ENCODE measurements at places on chromosomes 13 and 19. TPM values are rescaled to one million over a fixed set of nuclear protein-coding genes. Genes with fewer than 3 reads are reported as not detected.

DNA sequence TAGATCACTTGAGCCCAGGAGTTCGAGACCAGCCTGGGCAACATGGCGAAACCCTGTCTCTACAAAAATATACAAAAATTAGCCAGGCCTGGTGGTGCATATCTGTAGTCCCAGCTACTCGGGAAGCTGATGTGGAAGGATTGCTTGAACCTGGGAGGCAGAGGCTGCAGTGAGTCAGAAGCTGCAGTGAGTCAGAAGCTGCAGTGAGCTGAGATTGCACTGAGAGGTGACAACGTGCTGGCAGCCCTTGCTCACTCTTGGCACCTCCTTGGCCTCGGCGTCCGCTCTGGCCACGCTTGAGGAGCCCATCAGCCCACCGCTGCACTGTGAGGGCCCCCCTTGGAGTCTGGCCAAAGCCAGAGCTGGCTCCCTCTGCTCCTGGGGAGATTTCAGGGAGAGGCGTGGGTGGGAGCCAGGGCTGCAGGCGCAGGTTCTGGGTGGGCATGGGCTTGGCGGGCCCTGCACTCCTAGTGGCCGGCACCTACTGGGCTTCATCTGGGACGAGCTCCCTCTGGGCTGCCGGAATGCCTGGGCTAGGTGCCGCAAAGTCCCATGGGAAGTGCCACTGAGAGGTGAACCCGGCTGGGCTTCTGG lies 39.5 kb upstream of the RPL21 start:
- no peaks in the 10 kb centered on the region for H3K27me3 ChIP-seq
- H3K4me3 ChIP-seq, result no peak overlapping the region
- no peak overlapping the region for H3K27ac ChIP-seq
- no peak for DNase-seq
- no peaks in the 10 kb centered on the region for H3K36me3 ChIP-seq
- no peaks in the 10 kb centered on the region for H3K4me1 ChIP-seq

The FUT6 gene
- total RNA-seq, result 0.62 TPM

The ZNF837 gene
- total RNA-seq, result 15.7 TPM

GRCh38 chr19:8158411-8159074 lies 9.2 kb upstream of the FBN3 start:
- DNase-seq, result peak; percentile 68
- H3K27ac ChIP-seq, result no peak overlapping the region
- H3K4me3 ChIP-seq, result no peak overlapping the region
- peaks cover 4% of the 10 kb centered on the region for H3K4me1 ChIP-seq
- H3K27me3 ChIP-seq, result no peaks in the 10 kb centered on the region
- H3K36me3 ChIP-seq, result no peaks in the 10 kb centered on the region

The VSTM2B gene
- not detected for total RNA-seq

GRCh38 chr13:57491318-57491717 lies 140.2 kb upstream of the PCDH17 start:
- H3K27me3 ChIP-seq, result no peaks in the 10 kb centered on the region
- no peaks in the 10 kb centered on the region for H3K4me1 ChIP-seq
- H3K36me3 ChIP-seq, result no peaks in the 10 kb centered on the region
- no peak overlapping the region for H3K27ac ChIP-seq
- H3K4me3 ChIP-seq, result no peak overlapping the region

DNA sequence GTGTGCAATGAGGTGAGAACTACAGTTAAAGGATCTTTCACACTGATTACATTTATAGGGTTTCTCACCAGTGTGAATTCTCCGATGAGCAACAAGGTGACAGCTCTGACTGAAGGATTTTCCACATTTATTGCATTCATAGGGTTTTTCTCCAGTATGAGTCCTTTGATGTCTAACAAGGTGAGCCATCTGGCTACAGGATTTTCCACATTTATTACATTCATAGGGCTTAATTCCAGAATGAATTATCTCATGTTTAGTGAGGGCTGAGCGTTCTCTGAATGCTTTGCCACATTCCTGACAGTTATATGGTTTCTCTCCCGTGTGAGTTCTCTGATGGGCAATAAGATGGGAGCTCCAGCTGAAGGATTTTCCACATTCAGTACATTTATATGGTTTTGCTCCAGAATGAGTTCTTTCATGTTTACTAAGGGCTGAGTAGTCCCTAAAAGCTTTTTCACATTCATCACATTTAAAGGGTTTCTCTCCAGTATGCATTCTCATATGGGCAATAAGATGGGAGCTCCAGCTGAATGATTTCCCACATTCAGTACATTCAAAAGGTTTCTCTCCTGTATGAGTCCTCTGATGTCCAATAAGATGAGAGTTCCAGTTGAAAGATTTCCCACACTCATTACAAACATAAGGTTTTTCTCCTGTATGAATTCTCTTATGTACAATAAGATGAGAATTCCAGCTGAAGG lies 4.4 kb upstream of the C19orf18 start:
- H3K4me1 ChIP-seq, result no peaks in the 10 kb centered on the region
- H3K4me3 ChIP-seq, result no peak overlapping the region
- no peak overlapping the region for H3K27ac ChIP-seq
- no peak for DNase-seq

The VSTM1 gene
- total RNA-seq, result not detected

GRCh38 chr13:18959996-18960395 lies 221.6 kb downstream of the TUBA3C start:
- H3K27me3 ChIP-seq, result no peaks in the 10 kb centered on the region
- H3K36me3 ChIP-seq, result no peaks in the 10 kb centered on the region
- H3K4me3 ChIP-seq, result no peak overlapping the region
- H3K4me1 ChIP-seq, result no peaks in the 10 kb centered on the region
- H3K27ac ChIP-seq, result no peak overlapping the region

The LILRA1 gene
- 1.7 TPM for total RNA-seq

- no peaks in the 10 kb centered on the region for H3K27me3 ChIP-seq
- no peaks in the 10 kb centered on the region for H3K36me3 ChIP-seq
- no peaks in the 10 kb centered on the region for H3K4me1 ChIP-seq
- no peak for DNase-seq
- no peak overlapping the region for H3K4me3 ChIP-seq
- no peak overlapping the region for H3K27ac ChIP-seq
Observed at GRCh38 chr13:30192320-30193093, 114.8 kb downstream of the KATNAL1 start.

- H3K4me1 ChIP-seq, result no peaks in the 10 kb centered on the region
- no peak for DNase-seq
- H3K4me3 ChIP-seq, result no peak overlapping the region
- H3K27me3 ChIP-seq, result no peaks in the 10 kb centered on the region
- H3K27ac ChIP-seq, result no peak overlapping the region
Observed at GRCh38 chr13:27663947-27664346, 42.3 kb downstream of the POLR1D start.

GRCh38 chr13:67036699-67037457 lies 193.3 kb downstream of the PCDH9 start:
- no peak for DNase-seq
- no peaks in the 10 kb centered on the region for H3K36me3 ChIP-seq
- H3K27ac ChIP-seq, result no peak overlapping the region

The F10 gene
- 48.0 TPM for total RNA-seq

DNA sequence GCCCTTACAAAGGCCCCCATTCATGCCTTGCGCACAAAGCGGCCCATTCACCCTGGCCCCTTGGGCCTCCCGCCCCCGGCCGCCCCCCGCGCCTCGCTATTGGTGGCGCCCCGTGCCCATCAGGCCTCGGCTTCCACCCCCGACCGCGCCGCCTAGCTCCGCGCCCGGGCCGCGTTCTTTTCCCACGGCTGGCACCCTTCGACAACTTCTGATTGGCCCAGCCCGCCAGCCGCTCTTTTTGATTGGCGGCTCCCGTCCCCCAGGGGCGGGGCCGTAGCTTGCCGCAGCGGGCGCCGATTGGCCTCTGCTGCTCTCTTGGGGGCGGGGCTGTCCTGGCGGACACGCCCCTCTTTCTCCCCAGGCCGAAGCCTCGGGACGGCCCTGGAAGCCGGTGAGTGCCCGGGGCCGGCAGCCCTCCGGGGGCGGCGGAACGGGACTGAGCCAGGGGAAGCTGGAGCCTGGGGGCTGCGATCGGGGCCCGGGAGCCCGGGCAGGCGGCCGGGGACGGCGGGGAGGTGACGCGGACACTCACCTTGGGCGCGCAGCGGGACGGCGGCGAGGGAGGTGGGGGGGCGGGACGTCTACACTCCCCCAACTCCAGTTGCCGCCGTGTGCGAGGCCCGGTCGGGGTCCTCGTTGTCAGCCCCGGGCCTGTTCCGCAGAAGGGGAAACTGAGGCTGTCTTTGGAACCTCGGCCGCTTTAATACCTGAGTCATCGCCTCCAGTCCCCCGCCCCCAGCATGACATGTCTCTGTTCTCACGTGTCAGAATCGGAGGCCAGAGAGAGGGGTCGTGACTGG lies at the start of gene MYH14:
MYH14 (plus strand) TSS at position 342 of the 800 bp plus-strand sequence. CDS start 6,744 bp downstream, outside the sequence.
- peak within 1 kb of the TSS; percentile 59 for H3K4me3 ChIP-seq
- H3K27ac ChIP-seq, result peak within 1 kb of the TSS; percentile 76
- no peaks in the 10 kb centered on the region for H3K27me3 ChIP-seq
- peak; percentile 97 for DNase-seq
- H3K4me1 ChIP-seq, result no peaks in the 10 kb centered on the region

GRCh38 chr13:63367522-63368198 lies 1952.0 kb upstream of the PCDH20 start:
- no peaks in the 10 kb centered on the region for H3K36me3 ChIP-seq
- H3K4me1 ChIP-seq, result no peaks in the 10 kb centered on the region
- no peak for DNase-seq

GRCh38 chr13:28047757-28048388 lies 52.5 kb downstream of the FLT3 start:
- no peak for DNase-seq
- H3K27ac ChIP-seq, result no peak overlapping the region
- no peaks in the 10 kb centered on the region for H3K4me1 ChIP-seq
- no peaks in the 10 kb centered on the region for H3K27me3 ChIP-seq
- no peak overlapping the region for H3K4me3 ChIP-seq

GRCh38 chr19:54096617-54097106 lies 3.9 kb downstream of the OSCAR start:
- H3K4me1 ChIP-seq, result no peaks in the 10 kb centered on the region
- peak overlapping the region; percentile 9 for H3K27ac ChIP-seq
- no peaks in the 10 kb centered on the region for H3K36me3 ChIP-seq
- DNase-seq, result no peak
- H3K4me3 ChIP-seq, result peak overlapping the region; percentile 10

- H3K27ac ChIP-seq, result no peak overlapping the region
- no peaks in the 10 kb centered on the region for H3K27me3 ChIP-seq
- no peaks in the 10 kb centered on the region for H3K4me1 ChIP-seq
- no peaks in the 10 kb centered on the region for H3K36me3 ChIP-seq
- H3K4me3 ChIP-seq, result no peak overlapping the region
Observed at GRCh38 chr13:87129602-87130300, 541.4 kb upstream of the SLITRK5 start.

DNA sequence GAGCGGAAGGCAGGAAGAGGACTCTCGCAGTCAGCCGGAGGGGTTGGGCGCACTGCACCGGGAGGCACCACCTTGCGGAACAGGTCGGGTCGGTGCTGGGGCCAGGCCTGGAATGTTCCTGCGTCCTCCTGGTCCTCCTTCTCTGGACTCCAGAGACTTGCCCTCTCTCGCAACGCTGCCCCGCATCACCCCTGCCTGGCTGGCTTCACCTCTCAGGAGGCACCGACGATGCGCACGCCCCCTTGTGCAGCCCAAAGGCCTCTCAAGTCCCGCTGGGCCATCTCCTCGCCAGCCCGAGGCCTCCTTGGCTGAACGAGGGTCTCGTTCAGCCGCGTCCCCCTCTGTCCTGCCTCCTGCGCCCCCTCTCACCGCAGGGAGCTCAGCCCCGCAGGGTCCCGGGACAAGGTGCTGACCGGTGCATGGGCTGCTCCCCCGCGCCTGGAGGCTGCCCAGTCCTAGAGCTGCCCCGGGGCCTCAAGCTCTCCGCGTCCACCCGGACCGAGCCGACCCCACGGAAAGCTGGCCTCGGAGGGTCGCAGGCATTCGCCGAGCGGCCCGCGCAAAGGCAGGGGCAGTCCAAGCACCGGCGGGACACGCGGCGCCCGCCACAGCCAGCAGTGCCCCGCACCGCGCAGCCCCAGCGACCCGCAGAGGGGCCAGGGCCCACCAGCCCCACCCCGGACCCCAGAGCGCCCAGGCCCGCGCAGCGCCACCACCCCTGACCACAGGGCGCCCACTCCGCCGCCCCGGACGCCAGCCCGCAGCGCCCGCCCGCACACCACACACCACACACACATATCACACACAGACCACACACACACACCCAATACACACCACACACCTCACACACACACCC lies 133.8 kb downstream of the CRYL1 start:
- H3K4me1 ChIP-seq, result no peaks in the 10 kb centered on the region
- DNase-seq, result no peak

DNA sequence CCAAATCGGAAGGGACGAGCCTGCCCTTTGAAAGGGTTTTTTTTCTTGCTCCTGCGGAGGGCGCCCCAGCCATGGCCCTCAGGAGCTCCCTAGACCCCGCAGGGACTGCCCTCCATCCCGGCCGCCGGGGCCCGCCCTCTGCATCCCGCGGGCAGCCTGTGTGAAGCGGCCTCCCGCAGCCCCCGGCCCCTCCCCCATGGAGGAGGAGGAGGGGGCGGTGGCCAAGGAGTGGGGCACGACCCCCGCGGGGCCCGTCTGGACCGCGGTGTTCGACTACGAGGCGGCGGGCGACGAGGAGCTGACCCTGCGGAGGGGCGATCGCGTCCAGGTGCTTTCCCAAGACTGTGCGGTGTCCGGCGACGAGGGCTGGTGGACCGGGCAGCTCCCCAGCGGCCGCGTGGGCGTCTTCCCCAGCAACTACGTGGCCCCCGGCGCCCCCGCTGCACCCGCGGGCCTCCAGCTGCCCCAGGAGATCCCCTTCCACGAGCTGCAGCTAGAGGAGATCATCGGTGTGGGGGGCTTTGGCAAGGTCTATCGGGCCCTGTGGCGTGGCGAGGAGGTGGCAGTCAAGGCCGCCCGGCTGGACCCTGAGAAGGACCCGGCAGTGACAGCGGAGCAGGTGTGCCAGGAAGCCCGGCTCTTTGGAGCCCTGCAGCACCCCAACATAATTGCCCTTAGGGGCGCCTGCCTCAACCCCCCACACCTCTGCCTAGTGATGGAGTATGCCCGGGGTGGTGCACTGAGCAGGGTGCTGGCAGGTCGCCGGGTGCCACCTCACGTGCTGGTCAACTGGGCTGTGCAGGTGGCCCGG lies 815 bp downstream of the MAP3K10 start:
- H3K36me3 ChIP-seq, result no peaks in the 10 kb centered on the region
- no peak for DNase-seq
- peak overlapping the region; percentile 93 for H3K27ac ChIP-seq
- no peaks in the 10 kb centered on the region for H3K27me3 ChIP-seq
- H3K4me3 ChIP-seq, result peak overlapping the region; percentile 99

The WDR88 gene
- not detected for total RNA-seq

GRCh38 chr19:45160870-45161737 lies at the start of gene NKPD1:
TSS of gene NKPD1 (minus strand) at chr19:45160982. CDS start at chr19:45160150, 832 bp downstream.
- no peaks in the 10 kb centered on the region for H3K36me3 ChIP-seq
- DNase-seq, result peak; percentile 84
- no peak within 1 kb of the TSS for H3K4me3 ChIP-seq
- no peak within 1 kb of the TSS for H3K27ac ChIP-seq
- H3K4me1 ChIP-seq, result peaks cover 23% of the 10 kb centered on the region

DNA sequence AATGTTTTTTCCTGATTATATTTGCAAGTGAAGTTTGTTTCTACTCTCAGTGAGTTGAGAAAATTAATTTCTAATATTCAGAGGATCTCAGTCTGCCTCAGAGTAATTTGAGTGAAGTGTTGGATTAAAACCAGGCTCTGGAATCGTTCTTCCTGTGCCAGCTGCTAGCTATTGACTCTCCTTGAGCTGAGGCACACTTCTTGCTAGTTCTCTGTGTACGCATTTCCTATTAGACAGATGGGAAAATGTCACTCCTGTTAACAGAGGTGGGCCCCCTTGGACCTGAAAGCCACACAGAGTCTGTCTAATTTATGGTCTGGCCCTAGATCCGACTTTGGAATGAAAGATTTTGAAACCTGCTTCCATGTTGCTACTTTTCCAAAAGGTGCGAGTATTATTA lies 107.6 kb upstream of the RNF113B start:
- no peaks in the 10 kb centered on the region for H3K36me3 ChIP-seq
- H3K4me1 ChIP-seq, result no peaks in the 10 kb centered on the region
- H3K4me3 ChIP-seq, result no peak overlapping the region
- DNase-seq, result no peak
- no peaks in the 10 kb centered on the region for H3K27me3 ChIP-seq

The ZNF667 gene
- 7.6 TPM for total RNA-seq

Data from prostate gland (tissue), 2 donors.